ENCODE measurements at places on chromosomes 2 and 18.

GRCh38 chr2:151267537-151267936 is 5.9 kb upstream of the RBM43 start:
- DNase-seq, result no peak

- no peak for DNase-seq
Measured at GRCh38 chr2:65658881-65659280, 226.5 kb upstream of the SPRED2 start.

DNA sequence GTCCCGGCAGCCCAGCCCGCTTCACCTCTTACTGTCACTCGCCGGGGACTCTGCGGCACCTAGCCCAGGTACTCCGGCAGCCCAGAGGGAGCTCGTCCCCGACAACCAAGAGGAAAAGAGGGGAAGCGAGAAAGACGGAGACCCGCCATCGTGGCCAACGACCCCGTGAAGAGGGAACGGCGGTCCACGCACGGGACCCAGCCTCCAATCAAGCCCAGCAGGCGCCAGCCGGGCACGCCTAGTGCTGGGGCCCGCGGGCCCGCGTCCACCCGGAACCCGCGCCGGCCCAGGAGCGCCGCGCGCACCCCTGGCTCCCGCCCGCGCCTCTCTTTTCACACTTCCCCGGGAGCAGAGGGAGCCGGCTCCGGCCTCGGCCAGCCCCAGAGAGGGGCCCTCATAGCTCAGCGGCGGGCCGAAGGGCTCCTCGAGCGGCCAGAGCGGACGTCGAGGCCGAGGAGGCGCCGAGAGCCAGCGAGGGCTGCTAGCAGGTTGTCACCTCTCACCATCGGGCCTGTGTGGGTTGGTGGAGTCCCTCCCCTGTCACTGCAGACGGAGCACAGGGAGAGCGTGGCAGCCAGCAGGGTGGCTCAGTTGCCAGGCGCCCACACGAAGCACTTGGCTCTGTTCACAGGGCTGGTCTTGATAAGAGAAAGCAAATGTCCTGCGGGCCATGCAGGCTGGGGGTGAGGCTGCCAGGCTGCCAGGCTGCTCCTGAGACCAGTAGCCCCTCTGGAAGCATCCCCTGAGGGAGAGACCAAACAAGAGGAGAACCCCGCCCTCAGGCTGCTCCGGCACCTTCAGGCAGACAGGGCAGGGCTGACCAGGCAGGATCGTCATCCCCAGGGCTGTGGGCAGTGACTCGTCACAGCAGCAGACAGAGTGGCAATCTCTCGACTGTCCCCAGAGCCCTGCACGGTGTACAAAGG is 36.9 kb upstream of the KLF11 start:
- DNase-seq, result no peak

DNA sequence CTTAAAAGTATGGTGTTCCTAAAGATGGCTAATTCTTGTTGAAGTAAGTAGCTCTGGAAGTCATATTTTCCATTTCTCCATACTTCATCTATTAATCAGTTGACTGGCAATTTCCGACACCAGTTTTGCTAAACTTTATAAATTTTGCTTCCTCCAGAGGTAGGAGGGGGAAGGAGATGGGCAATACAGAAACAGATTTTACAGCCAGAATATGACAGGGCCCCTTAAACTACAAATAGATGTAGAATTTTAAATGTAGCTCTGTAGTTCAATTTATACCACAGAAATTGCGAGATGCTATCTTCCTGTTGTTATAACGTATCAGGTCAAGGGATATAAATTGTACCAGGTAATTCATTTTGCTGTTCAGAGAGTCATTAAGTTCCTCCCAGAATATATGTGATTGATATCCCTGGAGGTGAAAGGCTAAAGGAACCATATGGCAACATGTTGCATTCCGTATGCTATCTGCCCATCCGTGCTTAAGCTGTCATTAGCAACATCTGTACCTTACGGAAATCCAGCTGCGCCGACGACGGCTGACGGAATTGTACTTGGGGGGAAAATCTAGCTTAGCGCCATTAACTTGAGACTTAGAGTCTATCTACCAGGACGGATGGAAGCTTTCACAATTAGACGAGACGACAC is 8.4 kb upstream of the NR4A2 start:
- no peak for DNase-seq

- DNase-seq, result no peak
Measured at GRCh38 chr2:226581661-226582060, 218.0 kb downstream of the IRS1 start.

DNA sequence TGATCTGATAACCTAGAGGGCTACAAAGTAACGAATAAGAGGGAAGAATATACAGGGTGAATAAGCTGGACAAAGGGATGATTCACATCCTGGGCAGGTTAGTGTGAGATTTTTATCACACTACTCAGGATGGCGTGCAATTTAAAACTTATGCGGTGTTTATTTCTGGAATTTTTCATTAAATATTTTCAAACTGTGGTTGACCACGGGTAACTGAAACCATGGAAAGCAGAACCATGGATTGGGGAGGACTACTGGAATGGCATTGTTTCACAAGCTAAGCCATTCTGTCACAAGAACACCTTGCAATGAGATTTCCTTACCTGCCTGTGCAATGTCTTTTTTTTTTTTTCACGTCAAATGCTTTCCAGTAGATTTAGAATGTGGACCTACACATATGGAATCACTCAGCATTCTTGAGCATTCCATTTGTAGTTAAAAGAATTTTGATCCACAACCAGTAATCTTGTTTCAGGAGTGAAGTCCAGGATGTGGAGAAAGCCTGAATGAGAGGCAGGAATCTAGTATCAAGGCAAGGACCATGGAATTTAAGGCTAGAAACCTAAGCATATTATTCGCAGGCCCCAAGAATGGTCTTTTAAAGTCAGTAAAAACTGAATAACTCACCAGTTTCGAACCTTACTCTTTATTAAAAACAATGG is 8.0 kb upstream of the CDK15 start:
- no peak for DNase-seq

GRCh38 chr2:36381993-36382392 is 26.4 kb downstream of the CRIM1 start:
- no peak for DNase-seq

- DNase-seq, result no peak
Measured at GRCh38 chr2:105541189-105542050, 142.6 kb upstream of the FHL2 start.

DNA sequence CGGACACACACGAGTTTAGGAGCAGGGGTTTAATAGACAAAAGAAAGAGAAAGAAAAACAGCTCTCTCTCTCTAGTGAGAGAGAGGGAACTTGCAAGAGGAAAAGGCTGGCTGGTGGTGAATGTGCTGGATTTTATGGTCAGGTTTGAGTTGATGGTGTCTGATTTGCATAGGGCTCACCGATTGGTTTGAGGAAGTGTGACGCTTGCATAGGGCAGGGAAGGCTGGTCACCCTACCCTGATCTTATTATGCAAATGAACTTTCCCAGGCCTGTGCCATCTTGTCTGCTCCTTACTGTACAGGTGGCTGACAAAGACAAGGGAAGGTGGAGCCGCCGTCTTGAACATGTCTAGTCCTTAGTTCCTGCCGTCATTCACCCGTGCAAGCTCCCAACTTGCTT is 408.9 kb downstream of the RIT2 start:
- no peak for DNase-seq

- DNase-seq, result no peak
Measured at GRCh38 chr18:6004683-6005082, 109.4 kb upstream of the TMEM200C start.

GRCh38 chr2:241150660-241151530 is 628 bp downstream of the PPP1R7 start:
- DNase-seq, result no peak

DNA sequence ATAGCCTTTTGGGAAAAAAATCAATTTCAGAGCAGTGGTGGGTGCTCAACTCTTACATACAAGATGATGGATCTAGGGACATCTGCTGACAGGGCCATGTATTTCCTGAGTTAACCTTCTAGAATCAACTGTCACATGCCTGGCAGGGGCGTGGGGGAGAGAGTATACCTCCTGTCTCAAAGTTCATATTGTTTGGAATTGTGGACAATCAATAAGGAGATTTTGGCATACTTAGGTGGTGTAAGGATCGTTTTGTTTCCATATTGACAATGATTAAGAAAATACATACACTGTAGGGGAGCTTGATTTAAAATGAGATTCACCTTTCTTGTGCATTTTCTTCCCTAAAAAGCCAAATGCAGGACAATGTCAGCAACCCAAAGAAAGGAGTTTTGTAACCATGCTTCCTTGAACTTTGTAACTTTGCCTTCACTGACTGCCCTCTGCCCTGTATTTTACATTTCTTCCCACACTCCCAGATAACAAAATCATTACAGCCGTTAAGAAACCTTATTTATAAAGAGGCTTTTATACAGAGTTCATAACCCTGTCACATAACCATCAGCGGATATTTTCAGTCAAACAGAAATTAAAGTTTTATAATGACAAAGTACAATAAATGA is 88.4 kb downstream of the MEP1B start:
- DNase-seq, result no peak

DNA sequence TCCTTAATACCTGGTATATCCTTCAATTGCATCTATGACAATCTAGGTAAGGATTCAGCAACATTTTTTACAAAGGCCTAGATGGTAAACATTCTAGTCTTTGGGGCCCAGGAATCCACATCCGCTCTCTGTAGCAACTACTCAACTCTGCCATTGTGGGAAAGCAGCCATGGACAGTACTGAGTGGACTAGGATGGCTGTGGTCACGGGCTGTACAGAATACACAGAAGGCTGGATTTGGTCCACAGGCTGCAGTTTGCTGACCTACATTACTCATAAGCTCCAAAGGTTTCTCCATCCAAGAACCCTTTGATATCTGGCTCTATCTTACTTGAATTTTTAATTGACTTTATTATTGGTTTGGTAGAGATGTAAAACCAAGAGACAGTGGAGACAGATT is 418.3 kb upstream of the LRRTM1 start:
- DNase-seq, result no peak

DNA sequence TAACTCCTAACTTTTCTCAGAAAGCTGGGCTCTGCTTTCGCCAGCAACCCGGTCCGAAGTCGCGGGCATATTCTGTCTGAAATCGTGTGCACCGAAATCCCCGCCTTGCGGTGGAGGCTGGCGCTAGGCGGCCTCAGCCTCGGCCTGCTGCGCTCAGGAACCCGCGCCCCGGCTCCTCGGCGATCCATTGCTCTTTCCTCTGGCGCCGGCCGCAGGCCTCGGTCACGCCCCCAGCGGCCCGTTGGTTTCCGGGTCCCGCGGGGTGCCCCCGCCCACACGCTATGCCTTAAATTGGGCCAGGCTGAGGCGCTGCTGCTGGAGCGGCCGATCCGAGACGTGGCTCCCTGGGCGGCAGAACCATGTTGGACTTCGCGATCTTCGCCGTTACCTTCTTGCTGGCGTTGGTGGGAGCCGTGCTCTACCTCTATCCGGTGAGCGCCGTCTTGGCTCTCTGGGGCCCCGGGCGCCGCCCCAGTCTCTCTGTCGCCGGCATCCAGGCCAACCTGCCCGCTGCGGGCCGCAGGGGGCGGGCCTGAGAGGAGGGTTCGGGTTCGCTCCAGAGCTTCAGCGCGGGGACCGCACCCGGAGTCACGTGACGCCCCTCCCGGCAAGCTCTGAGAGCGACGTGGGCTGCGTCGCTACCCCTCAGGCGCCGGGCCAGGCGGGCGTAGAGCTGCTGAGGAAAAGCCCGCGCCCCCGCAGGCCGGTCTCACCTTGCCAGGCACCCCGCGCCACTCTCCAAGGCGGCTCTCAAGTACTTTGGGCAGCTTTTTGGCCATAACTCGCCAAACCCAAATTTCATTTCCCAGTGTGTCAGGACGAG is at the start of gene CYP20A1:
TSS of gene CYP20A1 (plus strand) at position 315 of the 823 bp plus-strand sequence. CDS start at position 360, 45 bp downstream.
- DNase-seq, result peak; percentile 95

- DNase-seq, result no peak
Measured at GRCh38 chr2:236309669-236310029, 45.4 kb upstream of the ASB18 start.

- DNase-seq, result no peak
Measured at GRCh38 chr18:68604256-68604655, 110.7 kb downstream of the TMX3 start.

GRCh38 chr2:37541516-37541915 is 129.9 kb downstream of the CDC42EP3 start:
- no peak for DNase-seq

- no peak for DNase-seq
Measured at GRCh38 chr2:232937278-232937906, 67.3 kb downstream of the SNORC start.

DNA sequence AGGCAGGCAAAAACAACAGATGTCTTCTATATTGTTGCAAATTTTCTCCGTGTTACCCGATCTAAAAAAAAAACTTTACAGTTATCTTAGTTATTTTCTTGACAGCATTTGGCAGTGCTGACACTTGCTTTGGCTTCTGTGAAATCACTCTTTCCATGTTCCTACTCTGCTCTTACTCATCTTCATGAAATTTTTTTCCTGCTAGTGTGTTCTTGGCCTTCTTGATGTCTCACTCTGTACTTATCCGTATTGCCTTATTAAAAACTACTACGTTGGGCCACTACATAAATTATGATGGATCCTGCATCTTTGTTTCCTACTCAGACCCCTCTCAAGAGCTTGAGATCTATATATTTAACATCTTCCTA is 134.4 kb downstream of the IKZF2 start:
- no peak for DNase-seq

- DNase-seq, result no peak
Measured at GRCh38 chr2:54704688-54705605, 18.5 kb upstream of the EML6 start.

DNA sequence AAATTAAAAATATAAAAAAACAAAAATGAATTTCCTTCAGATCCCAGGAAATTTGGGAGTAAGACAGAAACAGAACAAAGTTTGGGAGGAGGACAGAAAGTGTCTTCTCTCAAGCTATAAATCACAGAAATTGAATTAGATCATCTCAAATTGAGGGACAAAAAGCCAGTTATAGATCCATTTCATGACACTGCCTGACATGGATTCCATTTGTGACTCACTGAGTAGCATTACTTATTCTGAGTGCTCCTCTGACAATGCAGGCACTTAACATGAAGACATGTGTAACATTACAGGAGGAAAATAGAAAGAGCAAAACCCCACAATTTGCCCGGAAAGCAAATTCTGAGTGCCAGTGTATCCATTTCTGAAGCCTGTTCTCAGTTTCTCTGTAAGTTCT is 63.9 kb upstream of the CREB1 start:
- DNase-seq, result no peak

GRCh38 chr2:72871060-72871459 is 16.1 kb upstream of the SPR start:
- no peak for DNase-seq

GRCh38 chr18:9380621-9381395 is 46.2 kb downstream of the TWSG1 start:
- DNase-seq, result no peak

DNA sequence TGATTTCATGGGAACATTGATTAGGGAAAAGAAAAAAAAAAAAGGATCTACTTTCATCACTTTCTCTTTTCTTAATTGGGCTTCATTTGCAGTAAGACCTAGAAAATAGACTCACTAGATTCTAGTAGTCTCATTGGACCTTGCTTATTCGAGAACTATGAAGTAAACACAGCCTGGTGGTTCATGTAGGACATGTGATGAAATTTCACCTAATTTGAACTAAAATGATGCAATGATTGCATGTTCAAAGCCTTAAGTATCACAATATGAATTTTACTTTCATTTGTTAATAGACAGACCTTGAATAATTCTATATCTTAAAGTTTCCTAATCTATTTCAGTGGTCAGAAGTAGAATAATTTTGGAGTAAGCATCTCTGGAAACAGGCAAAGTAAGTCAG is 688.9 kb upstream of the NRXN1 start:
- no peak for DNase-seq

GRCh38 chr2:30936977-30937376 is 129.7 kb upstream of the CAPN13 start:
- DNase-seq, result no peak

Data from stimulated activated CD4-positive, alpha-beta T cell treated with anti-CD3 and anti-CD28 coated beads, Interleukin-4, amount 100 ng/mL, for 48 hours (primary cell).